Gastroesophageal sphincter (tissue), 4 donors: ENCODE measurements at places on chromosomes 3 and 15. TPM values are rescaled to one million over a fixed set of nuclear protein-coding genes. Genes with fewer than 3 reads are reported as not detected.
A peak's percentile ranks its signal among the peaks of the same experiment; 100 is the strongest.

The GOLGA8S gene
- 0.15 TPM for total RNA-seq

DNA sequence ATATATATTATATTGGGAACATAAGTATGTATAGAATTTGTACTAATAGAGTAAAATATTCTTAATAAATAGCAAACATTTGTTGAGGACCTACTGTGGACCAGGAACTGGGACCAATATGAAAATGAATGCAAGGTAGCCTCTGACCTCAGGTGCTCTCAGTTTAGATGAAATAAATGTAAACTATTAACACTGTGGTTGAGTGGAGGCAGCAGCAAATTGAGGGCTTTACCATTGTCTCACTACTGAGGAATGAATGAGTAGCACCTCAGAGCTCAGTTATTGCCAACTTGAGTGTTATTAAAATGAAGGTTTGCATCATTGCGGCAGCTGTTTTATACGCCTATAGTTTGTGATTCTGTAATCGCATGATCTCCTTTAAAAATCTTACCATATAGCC is 90.9 kb upstream of the CGNL1 start:
- H3K27me3 ChIP-seq, result no peaks in the 10 kb centered on the region
- no peak overlapping the region for H3K27ac ChIP-seq
- peaks cover 78% of the 10 kb centered on the region for H3K36me3 ChIP-seq
- no peak for ATAC-seq
- H3K4me3 ChIP-seq, result no peak overlapping the region
- no peaks in the 10 kb centered on the region for H3K4me1 ChIP-seq

DNA sequence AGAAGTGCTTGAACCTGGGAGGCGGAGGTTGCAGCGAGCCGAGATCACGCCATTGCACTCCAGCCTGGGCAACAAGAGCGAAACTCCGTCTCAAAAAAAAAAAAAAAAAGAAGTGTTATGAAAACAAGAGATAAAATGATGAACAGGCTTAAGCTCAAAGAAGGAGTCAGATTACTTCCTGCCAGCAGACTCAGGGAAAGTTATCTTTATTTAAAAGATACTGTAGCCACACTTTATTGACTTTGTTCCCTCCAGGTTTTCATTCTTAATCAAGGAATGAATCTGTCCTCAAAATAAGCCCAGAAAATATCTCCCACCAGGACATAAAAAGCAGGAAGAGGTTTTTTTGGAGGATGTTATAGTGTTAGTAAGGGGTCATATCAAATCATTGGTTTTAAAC is 176.5 kb upstream of the KCNMB2 start:
- no peaks in the 10 kb centered on the region for H3K4me1 ChIP-seq
- H3K27me3 ChIP-seq, result no peaks in the 10 kb centered on the region
- no peak overlapping the region for H3K4me3 ChIP-seq
- no peak overlapping the region for H3K27ac ChIP-seq

DNA sequence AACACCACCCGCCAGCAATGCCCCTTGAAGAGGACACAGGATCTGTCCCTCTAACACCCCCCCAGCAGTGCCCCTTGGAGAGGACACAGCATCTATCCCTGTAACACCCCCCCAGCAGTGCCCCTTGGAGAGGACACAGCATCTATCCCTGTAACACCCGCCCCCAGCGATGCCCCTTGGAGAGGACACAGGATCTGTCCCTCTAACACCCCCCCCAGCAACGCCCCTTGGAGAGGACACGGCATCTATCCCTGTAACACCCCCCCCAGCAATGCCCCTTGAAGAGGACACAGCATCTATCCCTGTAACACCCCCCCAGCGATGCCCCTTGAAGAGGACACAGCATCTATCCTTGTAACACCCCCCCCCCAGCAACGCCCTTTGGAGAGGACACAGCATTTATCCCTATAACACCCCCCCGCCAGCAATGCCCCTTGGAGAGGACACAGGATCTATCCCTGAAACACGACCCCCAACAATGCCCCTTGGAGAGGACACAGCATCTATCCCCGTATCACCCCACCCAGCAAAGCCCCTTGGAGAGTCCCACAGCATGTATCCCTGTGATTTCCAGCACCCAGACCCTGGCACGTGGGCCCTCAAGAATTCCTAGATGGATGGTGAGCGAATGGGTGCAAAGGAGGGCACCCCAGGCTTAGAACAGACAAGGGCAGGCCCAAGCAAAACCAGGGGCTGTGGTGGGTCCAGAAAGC is 26.9 kb downstream of the TNK2 start:
- peaks cover 86% of the 10 kb centered on the region for H3K36me3 ChIP-seq
- H3K4me1 ChIP-seq, result peaks cover 20% of the 10 kb centered on the region
- H3K27ac ChIP-seq, result no peak overlapping the region
- no peak overlapping the region for H3K4me3 ChIP-seq

GRCh38 chr3:109131276-109131675 is 5.2 kb upstream of the C3orf85 start:
- H3K27me3 ChIP-seq, result no peaks in the 10 kb centered on the region
- H3K4me1 ChIP-seq, result no peaks in the 10 kb centered on the region
- no peaks in the 10 kb centered on the region for H3K36me3 ChIP-seq
- ATAC-seq, result no peak

The PCSK6 gene
- 23.2 TPM for total RNA-seq

The TFRC gene
- 60.1 TPM for total RNA-seq

GRCh38 chr3:140870351-140870750 is 71.3 kb upstream of the SLC25A36 start:
- no peak for ATAC-seq
- H3K4me1 ChIP-seq, result no peaks in the 10 kb centered on the region
- H3K27me3 ChIP-seq, result no peaks in the 10 kb centered on the region
- H3K36me3 ChIP-seq, result no peaks in the 10 kb centered on the region
- no peak overlapping the region for H3K27ac ChIP-seq
- H3K4me3 ChIP-seq, result no peak overlapping the region

GRCh38 chr3:5254281-5255048 is 67.0 kb downstream of the EDEM1 start:
- no peak for ATAC-seq
- no peaks in the 10 kb centered on the region for H3K27me3 ChIP-seq
- no peak overlapping the region for H3K27ac ChIP-seq
- peaks cover 5% of the 10 kb centered on the region for H3K4me1 ChIP-seq

DNA sequence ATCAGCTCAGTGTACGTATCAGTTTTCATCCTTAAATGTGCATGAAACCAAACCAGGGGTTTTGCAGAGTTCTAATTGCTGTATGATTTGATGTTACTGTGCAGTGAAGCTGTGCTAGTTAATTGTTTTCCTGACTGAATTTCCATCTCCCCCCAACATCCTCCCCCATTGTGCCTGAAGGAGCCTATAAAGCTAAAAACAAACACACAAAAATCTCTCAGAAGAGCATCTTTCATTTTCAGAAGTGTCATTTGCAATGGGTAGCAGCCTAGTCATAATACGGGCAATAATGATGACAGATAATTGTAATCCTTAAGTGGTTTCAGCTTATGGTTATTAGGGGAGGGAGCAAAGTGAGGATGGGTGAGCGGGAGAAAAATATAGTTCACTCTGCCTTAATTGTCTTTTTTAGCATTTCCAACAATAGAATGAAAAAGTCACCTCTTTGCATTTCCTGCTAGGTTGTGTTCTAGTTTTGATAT is 207.9 kb upstream of the TBL1XR1 start:
- ATAC-seq, result no peak
- H3K27ac ChIP-seq, result no peak overlapping the region
- H3K4me1 ChIP-seq, result no peaks in the 10 kb centered on the region
- H3K4me3 ChIP-seq, result no peak overlapping the region

The FSIP1 gene
- 0.94 TPM for total RNA-seq

The THRB gene
- total RNA-seq, result 42.5 TPM

The FANCD2OS gene
- not detected for total RNA-seq

DNA sequence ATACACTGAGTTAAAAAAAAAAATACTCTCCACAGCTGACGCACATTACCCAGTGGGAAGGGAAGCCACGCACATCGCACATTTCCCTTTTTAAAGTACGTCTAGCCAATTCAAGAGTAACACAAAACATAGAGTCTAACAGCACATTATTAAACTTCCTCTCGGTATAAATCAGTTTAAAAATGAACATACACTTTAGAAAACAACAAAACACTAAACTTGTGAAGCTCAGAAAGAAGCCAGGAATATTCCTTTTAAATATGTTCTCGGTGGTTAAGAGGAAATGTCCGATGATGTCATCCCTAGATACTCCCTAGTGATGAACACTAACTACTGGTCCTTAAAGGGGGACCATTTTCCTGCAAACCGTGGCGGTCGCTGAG is 721 bp downstream of the MYEF2 start:
- peak overlapping the region; percentile 76 for H3K4me3 ChIP-seq
- no peaks in the 10 kb centered on the region for H3K4me1 ChIP-seq
- H3K27me3 ChIP-seq, result no peaks in the 10 kb centered on the region
- ATAC-seq, result peak; percentile 81

The LCTL gene
- total RNA-seq, result not detected

The GXYLT2 gene
- 7.9 TPM for total RNA-seq

The AGBL1 gene
- total RNA-seq, result 0.13 TPM

- no peak overlapping the region for H3K4me3 ChIP-seq
- peaks cover 95% of the 10 kb centered on the region for H3K27me3 ChIP-seq
- ATAC-seq, result peak; percentile 56
- no peaks in the 10 kb centered on the region for H3K36me3 ChIP-seq
- no peak overlapping the region for H3K27ac ChIP-seq
Measured at GRCh38 chr3:198079771-198080520, 119.9 kb downstream of the LMLN start.

GRCh38 chr3:65173841-65174240 is 486.0 kb upstream of the ADAMTS9 start:
- H3K36me3 ChIP-seq, result no peaks in the 10 kb centered on the region
- peaks cover 19% of the 10 kb centered on the region for H3K4me1 ChIP-seq
- ATAC-seq, result no peak

The HTR3E gene
- total RNA-seq, result not detected

DNA sequence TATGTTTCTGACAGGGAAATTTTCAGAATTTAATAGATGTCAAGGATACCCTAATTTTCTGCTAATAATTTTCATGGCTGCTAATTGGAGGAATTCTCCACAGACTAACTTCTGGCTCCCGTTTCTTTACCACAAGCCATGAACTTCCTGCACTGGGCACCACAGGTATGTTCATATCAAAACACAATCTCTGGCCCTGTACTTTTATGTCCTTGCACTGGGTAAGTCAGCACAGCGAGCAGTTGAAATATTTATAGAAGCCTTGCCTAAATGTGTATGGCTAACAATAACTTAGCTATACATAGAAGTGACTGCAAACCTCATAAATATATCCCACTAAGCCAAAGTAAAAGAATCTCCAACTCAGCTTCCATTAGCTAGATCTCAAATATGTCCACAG is 246.9 kb downstream of the ZIC1 start:
- H3K27ac ChIP-seq, result no peak overlapping the region
- no peaks in the 10 kb centered on the region for H3K27me3 ChIP-seq
- no peak overlapping the region for H3K4me3 ChIP-seq

DNA sequence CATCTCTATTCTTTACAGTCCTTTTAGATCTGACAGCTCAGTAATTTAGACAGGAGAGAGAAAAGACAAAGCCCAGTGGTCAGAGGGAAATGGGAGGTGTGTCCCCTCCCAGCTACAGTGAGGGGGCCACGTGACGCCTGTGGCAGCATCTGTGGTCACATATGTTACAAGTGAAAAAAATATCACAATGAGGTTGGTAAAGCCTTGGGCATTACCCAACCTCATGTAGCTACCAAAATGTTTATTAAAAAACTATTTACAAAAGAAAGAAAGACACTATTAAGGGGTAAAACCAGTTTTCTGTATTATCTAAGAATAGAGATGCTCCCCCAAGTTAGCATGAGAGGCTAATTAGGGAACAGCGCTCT is 42.9 kb upstream of the PLCL2 start:
- no peak for ATAC-seq
- peaks cover 3% of the 10 kb centered on the region for H3K4me1 ChIP-seq
- no peaks in the 10 kb centered on the region for H3K36me3 ChIP-seq
- peak overlapping the region; percentile 36 for H3K27ac ChIP-seq
- H3K27me3 ChIP-seq, result no peaks in the 10 kb centered on the region

DNA sequence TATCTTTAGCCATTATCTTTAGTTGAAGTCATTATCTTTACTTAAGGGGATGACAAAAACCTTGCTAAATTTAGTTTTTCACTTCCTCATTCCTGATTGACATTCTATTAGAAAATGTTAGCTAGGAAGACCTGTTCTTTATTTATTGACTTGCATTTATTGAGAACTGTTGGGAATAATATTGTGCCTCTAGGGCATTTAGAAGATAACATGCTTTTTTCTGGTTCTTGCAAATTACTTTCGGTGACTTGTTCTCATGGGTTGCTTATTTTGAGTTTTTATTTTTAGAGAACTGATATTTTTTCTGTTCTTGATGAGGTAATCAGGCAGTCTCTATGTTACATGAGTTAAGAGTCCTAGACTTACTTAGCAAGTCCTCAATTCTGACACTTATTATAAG is 48.3 kb upstream of the CTDSPL start:
- no peak overlapping the region for H3K27ac ChIP-seq
- peaks cover 31% of the 10 kb centered on the region for H3K36me3 ChIP-seq
- H3K27me3 ChIP-seq, result no peaks in the 10 kb centered on the region
- peaks cover 15% of the 10 kb centered on the region for H3K4me1 ChIP-seq

The TUSC2 gene
- total RNA-seq, result 31.8 TPM

The TNFSF10 gene
- total RNA-seq, result 22.1 TPM

DNA sequence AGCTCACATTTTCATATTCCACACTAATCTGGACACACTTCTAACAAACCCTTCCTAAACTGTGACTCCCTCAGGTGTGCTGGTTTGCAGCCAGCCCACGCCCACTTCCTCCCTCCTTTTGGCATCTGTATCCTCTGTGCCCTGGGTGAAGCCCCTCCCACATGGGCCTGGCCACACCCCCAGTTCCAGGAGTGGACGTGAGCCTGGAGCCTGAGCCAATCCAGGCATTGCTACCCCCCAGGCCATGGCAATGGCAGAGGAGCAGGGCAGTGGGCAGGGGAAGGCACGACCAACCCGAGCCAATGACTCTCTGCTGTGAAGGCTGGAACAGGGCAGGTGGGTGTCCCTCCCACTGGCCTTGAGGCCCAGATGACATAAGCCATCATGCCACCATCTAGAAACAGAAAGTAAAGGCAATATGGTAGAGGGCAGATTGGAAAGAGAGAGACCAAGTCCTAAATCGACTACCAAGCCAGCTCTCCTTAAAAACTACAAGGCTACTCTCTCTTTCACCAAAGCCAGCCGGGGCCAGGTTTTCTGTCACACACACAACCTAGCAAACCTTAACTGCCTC is 18.6 kb downstream of the FAM174B start:
- H3K4me1 ChIP-seq, result peaks cover 63% of the 10 kb centered on the region
- peak overlapping the region; percentile 85 for H3K27ac ChIP-seq
- ATAC-seq, result peak; percentile 17
- no peak overlapping the region for H3K4me3 ChIP-seq
- no peaks in the 10 kb centered on the region for H3K36me3 ChIP-seq
- no peaks in the 10 kb centered on the region for H3K27me3 ChIP-seq

The PIK3CA gene
- total RNA-seq, result 37.0 TPM

DNA sequence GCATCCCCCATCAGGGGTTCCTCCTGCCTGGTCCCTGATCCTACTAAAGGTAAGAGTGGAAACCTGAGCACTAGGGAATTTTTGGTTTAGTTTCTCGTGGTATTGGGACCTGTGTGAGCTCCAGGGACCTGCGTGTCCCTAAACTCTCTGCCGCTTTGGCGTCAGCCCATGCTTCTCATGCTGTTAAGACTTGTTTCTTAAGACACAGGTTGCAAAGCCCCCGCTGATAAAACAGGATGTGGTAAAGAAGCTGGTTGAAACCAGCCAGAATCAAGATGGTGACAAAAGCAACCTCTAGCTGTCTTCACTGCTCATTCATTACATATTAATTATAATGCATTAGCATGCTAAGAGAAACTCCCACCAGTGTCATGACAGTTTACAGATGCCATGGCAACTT is 64.6 kb downstream of the LYZL4 start:
- ATAC-seq, result no peak
- no peaks in the 10 kb centered on the region for H3K36me3 ChIP-seq
- no peak overlapping the region for H3K27ac ChIP-seq
- no peak overlapping the region for H3K4me3 ChIP-seq
